ENCODE measurements at places on chromosomes 16 and 17.

DNA sequence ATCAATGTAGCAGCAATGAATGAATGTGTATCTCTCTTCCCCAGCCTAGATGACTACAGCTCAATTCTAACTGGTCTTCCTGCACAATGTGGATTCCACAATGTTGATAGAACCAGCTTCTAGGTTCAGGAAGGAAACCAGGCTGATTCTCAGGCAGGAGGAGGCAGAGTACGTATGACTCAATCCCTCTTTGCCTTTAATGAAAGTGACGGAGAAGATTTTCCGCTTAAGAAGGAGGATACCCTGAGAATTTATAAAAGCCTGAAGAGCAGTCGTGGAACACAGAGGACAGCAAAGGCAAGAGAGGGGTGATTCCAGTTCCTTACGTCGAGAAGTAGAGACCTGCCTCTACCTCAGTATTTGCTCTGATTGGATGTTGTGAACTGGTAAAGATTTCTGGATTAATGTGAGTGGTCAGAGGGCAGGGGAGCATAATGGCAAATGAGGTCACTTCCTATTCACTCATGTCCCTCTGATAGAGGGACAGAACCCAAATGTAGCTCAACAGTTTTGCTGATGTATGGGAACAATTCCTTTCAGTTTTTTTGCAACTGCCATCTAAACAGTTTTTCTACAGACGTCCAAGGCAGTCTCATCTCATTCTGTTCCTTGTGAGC lies 15.0 kb upstream of the SLC16A11 start:
- no peak for DNase-seq

DNA sequence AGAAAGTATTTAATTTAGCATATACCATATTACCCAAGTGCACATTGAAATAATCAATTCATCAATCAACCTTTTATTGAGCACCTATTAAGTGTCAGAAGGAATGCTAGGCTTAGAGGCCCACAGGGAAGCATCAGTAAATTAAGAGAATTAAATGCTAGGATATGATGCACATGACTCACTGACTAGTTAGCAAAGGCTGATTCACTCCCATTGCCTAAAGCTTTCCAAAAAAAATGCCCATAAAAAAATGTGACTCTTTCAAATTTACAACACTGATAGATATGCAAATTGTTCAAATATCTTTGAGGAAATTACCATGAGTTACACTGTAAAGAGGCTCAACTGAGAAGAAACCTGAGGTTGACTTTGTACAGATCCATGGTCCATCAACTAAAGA lies 883.3 kb downstream of the CDH11 start:
- DNase-seq, result no peak

DNA sequence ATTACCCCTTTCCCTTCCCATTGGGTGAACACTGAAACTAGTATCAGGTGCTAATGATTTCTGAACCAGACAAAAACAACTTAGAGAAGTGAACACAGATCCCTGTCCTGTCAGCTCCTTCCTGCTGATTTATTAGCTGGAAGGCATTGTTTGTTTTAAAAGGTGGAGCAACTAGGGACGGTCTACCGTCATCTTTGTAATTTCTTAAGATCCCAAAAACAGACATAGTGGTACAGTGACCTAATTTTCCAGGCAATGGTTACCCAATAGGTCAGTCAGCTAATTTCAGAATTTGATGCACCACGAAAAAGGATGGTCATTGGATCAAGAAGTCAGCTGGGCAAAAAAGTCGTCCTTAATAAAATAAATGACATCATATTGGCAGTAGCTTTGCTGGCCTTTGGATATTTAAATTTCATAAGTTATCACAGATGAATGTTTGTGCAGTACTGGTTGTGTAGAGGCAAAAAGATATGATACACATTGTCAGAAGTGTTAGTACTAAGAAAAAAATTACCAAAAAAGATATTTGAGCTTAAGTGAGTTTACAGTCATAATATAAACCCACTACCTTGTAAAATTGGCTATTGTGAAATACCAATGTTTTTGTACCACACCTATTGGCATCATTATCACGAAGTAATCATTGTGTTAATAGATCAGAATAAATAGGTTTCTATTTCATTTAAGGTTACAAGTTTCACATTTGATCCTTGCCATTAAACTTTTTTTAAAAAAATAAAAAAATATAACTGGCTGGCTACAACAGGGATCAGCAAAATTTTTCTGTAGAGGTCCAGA lies 27.2 kb upstream of the KCNJ16 start:
- DNase-seq, result no peak

GRCh38 chr16:88839026-88839529 lies 17.7 kb downstream of the GALNS start:
- no peak for DNase-seq

- no peak for DNase-seq
Observed at GRCh38 chr17:79943347-79944241, 92.1 kb downstream of the TBC1D16 start.

GRCh38 chr16:19717741-19718623 lies at the start of the genes IQCK and KNOP1:
Gene IQCK, plus strand, starts transcription at chr16:19718271. Its CDS starts 36 bp downstream, at chr16:19718307.
Gene KNOP1, minus strand, starts transcription at chr16:19718227. Its CDS starts 3,192 bp downstream, at chr16:19715035.
- DNase-seq, result peak; percentile 91
